ENCODE measurements at places on chromosomes 11 and 22.

DNA sequence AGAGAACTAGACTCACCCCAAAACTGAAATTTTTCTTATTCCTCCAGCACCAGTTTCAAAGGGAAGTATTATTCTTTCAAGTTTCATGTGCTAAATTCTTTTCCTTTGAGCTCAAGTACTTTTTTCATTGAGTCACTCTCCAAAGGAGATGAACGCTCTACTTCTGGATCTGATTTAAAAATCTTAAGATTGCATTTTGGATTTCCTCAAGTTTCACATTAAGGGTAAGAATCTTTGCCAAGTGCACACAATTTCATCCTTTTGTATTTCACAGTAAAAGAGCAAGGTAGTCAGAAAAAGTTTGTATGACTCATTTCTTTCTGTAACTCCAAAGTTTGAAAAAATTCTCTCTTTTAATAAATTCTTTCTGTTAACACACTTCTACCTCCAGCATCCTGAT, 435.5 kb downstream of the RAB38 start:
- no peak for DNase-seq

DNA sequence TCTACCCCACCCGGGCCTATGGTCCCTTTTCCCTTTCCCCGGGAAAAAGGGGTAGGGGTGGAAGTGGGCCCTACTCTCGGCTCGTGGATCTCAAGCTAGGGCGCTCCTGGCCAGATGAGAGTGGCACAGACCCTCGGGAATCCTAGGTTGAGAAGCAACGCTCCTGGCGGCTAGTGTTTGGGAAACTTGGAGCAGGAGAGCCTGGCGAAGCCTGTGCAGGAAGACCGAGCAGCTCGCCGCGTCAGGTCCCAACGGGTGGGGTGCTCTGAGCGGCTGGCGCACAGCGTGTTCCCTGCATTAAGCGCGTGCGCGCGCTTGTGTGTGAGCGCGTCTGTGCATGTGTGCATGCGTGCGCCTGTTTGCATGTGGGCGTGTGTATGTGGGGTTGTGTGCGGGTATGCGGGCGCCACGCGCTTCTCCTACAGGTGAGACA, 7.1 kb upstream of the FLI1 start:
- DNase-seq: peak; percentile 57

DNA sequence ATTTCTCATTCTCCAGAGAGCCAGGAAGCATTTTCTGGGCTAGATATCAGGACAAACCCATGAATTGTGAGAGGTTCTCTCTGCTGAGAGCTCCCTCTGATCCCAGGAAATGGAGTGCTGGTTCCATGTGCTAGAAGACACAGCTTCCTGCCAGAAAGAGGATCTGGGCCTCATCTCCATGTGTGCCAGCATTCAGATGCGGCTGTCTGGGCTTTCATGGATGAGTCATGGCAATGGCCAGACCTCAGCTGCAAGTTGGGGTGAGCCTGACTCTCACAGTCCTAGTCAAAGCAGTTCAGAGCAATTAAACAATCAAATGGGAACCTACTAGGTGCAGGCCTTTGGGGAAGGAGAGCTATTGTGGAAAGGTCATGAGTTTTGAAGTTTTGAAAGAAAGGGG, 82.3 kb upstream of the EED start:
- no peak for DNase-seq

DNA sequence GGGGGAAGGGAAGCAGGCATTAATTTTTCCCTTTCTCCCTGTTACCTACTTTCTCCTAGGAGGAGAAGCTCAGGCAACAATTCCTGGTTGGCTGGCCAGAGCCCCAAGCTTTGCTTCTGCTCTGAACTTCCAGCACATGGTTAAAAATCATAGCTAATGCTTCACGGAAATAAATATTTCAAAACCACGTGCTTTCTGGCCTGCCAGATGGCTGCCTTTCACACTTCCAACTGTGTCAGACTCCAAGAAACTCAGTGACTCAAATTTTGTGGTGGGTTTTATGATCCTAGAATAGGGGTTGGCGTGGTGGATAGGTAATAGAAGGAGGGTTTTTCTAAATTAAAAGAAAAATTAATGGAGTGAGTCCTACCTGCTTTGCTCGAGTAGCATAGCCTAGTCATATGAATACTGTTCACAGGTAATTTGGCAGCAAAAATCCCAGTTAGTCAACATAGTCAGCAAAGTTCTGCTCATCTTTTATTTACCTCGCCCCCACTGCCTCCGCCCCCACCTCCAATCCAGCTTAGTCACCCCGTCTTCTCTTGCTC, 58.6 kb downstream of the SC5D start:
- DNase-seq: no peak

GRCh38 chr11:28636566-28636965, 528.4 kb downstream of the METTL15 start:
- no peak for DNase-seq

- DNase-seq: no peak
Measured at GRCh38 chr22:49021926-49022815, 805.5 kb downstream of the BRD1 start.

- DNase-seq: no peak
Measured at GRCh38 chr11:44561275-44561805, 4.1 kb upstream of the CD82 start.

DNA sequence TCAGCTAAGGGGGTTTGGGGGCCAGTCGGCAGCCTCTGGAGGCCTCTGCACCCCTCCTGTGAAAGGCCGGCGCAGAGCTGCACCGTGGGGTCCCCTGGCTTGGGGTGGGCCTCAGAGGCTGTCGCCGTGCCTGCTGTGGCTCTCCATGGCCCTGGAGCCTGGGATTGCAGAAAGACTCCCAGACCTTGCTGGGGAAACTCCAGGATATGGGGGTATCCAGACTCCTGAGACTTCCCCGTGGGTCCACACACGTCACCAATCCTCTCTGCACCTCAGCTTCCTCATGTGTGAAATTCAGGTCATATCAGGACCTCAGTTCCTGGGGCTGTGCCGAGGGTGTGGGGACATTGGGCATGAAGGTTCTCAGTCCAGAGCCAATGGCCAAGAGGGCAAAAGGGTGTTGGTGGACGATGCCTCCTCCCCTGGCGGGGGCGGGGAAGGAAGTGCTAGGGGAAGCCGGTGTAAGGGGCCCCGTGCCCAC, 97.1 kb downstream of the KCNQ1 start:
- no peak for DNase-seq
